CD4-positive, alpha-beta T cell (primary cell): ENCODE measurements at places on chromosomes 2 and 18.
A peak's percentile ranks its signal among the peaks of the same experiment; 100 is the strongest.

DNA sequence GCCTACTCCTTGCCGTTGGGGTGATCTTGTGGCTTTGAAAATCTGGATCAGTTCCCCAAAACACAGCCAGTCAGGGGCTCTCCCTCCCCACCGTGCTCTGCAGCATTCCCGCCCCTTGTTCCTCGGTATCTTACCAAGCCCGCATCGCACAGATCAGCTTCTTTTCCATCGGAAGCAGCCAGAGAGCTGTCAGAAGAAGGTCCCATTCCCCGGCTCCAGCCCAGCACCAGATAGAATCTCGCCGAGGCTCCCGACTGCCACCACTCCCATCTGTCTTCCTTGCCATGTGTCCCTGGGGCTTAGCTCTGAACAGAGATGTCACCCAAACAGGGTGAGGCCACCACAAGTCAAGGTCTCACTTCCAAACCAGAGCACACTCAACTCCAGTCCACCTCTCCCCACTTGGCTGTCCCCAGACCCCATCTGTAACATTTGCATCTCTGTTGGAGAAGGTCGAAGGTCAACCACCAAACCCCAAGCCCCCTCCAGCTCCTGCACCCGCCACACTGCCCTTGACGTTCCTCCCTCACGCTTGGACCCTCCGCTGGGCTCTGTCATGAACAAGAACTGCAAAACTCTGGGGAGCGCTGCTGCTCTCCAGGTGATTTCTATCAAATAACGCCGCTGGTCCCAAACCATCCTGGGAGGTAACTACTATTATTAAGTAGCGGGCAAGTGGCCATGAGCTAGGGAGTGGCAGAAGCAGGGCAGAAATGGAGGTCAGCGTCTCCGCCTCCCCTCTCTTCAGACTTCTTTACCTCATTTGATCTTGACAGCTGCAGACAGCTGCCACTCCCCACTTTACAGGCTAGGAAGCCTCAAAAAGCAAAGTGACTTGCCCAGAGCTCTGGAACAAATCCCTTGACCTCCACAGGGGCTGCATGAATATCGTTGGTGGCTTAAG lies 70.0 kb upstream of the TAF1B start:
- DNase-seq: no peak
- H3K27ac ChIP-seq: no peak overlapping the region
- H3K27me3 ChIP-seq: no peaks in the 10 kb centered on the region
- no peak overlapping the region for H3K4me3 ChIP-seq

GRCh38 chr18:58168221-58168620 lies 124.2 kb downstream of the NEDD4L start:
- no peak overlapping the region for H3K27ac ChIP-seq
- H3K4me3 ChIP-seq: no peak overlapping the region
- H3K4me1 ChIP-seq: no peaks in the 10 kb centered on the region
- no peaks in the 10 kb centered on the region for H3K36me3 ChIP-seq
- DNase-seq: no peak
- peaks cover 8% of the 10 kb centered on the region for H3K27me3 ChIP-seq

DNA sequence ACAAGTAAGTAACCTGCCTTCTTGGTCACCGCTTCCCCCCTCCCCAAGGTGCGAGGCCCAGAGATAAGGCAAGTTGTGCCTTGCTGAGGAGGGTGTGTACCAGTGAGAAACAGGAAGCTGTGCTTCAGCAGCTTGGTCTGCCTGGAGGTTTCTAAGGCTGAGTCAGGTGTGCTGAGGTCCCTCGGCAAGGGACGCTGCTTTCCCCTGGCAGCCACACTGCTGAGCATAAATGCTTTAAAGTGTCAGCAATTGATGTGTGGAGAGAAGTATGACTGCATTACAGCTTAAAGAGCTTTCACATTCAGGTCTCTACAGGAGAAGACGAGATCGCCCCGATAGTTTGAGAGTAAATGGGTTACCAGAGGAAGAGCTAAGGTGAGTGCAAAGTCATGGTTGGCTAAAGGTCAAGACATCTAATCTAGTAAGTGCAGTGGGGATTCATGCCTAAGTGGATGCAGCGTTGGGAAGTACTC lies 86.9 kb downstream of the LIMS1 start:
- peak overlapping the region; percentile 65 for H3K4me3 ChIP-seq
- peak overlapping the region; percentile 73 for H3K27ac ChIP-seq
- DNase-seq: peak; percentile 69
- H3K36me3 ChIP-seq: no peaks in the 10 kb centered on the region

DNA sequence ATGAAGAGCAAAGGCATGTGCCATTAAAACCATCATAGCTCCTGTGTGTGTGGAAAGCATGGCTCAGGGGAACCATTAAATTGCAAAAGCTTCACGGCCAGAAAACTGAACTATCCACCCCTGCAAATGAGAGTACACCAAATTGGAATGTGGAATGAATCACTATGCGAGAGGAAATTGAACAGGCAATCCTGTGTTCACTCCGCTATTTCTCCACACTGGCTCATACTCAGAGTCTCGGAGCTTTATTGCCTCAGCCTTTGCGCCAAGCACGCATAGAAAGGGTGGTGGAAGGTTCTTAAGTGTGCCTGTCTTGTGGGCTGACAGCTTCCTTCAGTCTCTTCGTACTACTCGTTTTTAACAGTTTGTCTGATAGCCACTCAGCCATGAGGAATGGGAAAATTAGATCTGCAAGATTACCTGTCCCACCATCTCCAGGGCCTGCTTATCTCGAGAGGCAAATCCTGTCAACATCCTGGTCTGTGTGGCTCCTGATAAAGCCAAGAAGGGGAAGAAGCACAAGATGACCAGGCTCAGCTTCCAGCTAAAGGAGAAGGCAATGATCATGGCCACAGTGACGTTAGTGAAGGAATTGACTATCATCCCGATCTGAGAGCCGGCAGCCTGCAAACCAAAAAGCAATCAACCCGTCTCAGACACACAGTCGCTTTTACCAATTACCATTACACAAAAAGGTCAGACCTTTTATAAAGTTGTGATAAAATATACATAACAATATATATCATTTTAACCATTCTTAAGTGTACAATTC lies 34.9 kb downstream of the G6PC2 start:
- H3K27ac ChIP-seq: no peak overlapping the region
- DNase-seq: no peak
- no peaks in the 10 kb centered on the region for H3K27me3 ChIP-seq
- no peaks in the 10 kb centered on the region for H3K36me3 ChIP-seq

GRCh38 chr2:98573426-98573825 lies 34.9 kb downstream of the COA5 start:
- H3K4me1 ChIP-seq: no peaks in the 10 kb centered on the region
- no peak overlapping the region for H3K4me3 ChIP-seq
- H3K27ac ChIP-seq: no peak overlapping the region
- H3K27me3 ChIP-seq: no peaks in the 10 kb centered on the region
